Activated T-cell treated with anti-CD3 and anti-CD28 coated beads for 24 hours (primary cell): ENCODE measurements at places on chromosomes 4 and X.

DNA sequence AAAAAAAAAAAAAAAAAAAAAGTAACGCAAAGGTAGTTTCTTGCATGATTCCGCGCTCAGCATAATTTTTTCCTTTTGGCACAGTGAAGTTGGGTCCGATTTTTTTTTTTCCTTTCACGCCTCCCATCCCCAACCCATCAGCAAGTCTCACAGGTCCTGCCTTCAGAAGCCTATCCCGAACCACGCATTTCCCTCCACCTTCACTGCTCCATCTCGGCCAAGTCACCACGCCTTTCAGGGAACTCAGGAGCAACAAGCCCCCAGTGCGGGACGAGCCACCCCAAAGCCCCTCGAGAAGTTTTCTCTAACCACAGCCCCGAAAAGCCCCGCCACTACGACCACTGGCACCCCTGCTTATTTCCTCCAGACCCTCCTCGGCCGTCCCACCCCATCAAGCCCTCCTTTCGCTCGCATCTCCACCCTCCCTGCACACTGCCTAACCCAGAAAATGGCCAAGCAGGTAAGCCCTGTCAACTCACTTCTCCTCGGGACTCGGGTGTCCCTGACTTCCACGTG, 1.0 kb downstream of the SLBP start:
- DNase-seq = no peak

DNA sequence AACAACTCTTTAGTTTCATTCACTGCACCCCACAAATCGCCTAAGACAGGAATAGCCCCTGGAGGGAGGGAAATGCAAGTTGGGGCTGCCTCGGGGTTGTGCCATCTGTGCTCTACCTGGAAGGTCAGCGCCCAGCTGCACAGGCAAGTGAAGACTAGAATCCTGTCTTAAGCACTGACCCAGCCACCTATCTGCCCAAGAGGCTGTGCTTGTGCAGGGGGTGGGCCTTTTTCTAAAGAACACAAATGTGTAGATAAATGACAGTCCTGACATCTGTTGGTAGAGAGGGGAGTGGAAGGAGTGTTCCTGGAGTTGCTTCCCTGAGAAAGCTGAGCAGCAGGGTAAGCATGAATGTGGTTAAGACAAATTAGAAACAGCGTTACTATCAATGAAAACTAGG, 15.7 kb downstream of the ZNF518B start:
- no peak for DNase-seq

- DNase-seq = no peak
Measured at GRCh38 chrX:68684919-68685304, 37.4 kb downstream of the STARD8 start.

GRCh38 chrX:46577221-46578005, 3.8 kb downstream of the CHST7 start:
- DNase-seq = no peak

GRCh38 chrX:20270562-20270890, 3.8 kb upstream of the RPS6KA3 start:
- DNase-seq = no peak

- no peak for DNase-seq
Measured at GRCh38 chr4:81257021-81257420, 42.0 kb upstream of the PRKG2 start.

DNA sequence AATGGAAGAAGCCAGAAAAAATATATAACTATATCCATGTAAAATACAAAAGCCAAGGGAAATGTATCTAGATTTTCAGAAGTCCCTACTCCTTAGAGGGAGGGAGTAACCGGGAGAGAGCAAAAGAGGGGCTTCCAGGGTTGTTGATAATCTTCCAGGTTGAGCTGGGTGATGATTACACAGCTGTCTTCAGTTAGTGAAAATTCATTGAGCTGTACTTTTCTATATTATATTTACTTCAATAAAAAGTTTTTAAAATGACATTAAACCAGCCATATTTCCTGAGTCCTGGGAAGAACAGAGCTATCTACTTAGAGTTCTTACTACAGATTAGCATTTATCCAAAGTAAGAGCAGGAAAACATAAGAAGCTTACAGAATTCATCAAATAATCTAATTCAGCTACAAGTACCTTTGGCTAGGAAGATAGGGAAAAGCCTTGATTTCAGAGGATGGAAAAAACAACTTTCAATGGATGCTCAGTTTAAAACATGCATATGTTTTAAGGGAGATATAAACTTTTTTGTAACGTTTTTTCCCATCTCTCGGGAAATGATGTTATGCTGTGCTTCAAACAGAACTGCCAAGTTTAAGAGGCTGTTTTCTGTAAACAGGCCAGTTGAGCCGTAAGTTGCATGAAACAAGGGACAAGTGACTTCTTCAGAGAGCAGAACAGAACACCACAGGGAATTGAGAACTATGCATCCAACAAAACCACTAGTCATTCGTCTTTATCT, 204.6 kb downstream of the SCFD2 start:
- DNase-seq = no peak

DNA sequence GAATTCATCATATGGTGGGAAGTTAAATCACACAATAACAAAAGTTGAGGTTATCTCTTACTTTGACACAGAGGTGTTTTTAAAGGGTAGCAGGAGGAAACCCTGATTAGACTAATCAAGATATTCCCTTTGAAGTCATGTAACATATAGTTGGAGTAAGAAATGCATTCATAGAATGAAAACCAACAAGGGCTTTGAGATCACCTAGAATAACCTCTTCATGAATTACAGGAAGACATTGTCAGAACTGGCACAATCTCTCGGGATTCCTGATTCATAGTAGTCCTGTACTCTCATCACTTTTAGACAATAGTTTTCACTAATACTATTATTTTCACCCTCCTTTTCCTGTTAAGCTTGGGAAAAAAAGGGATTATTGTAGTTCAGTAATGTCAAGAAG, 170.2 kb downstream of the PPP3CA start:
- no peak for DNase-seq

- DNase-seq = no peak
Measured at GRCh38 chr4:17758485-17758884, 22.9 kb downstream of the FAM184B start.

GRCh38 chr4:142330311-142330710, 515.8 kb downstream of the INPP4B start:
- no peak for DNase-seq
